ENCODE measurements at places on chromosomes 1 and 21. TPM values are rescaled to one million over a fixed set of nuclear protein-coding genes. Genes with fewer than 3 reads are reported as not detected.

The SOX13 gene
- 17.9 TPM for total RNA-seq

The LIX1L gene
- total RNA-seq: 25.6 TPM

- no peak for DNase-seq
These were observed at the start of gene FAM110D for GRCh38 chr1:26158908-26159742. FAM110D (plus strand) TSS chr1:26159079; CDS start chr1:26161292, 2,213 bp downstream.

DNA sequence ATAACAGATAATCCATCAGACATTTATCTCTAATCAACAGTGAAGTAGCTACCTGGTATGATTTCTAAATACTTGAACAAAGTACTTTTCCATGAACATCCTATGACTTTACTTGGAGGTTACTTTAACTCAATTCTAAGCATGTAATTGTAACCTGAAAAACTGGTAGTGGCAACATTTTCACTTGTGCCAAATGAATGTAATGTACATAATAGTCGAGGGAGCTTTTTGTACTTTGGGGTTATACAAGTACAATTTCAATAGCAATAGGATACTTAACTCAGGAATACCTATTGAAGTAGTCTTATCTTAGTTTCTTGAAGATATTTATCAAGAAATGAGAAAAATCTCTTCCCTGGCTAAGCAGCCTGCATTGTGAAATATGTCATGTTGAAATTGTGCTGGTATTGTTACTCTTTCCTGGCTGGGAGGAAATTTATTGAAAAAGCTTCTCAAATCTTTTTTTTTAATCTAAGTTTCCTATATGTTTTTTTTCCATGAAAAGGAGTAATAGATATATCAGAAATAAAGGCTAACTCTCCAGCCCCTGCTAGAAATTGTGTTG lies 33.7 kb upstream of the CACYBP start:
- no peak for DNase-seq

The LCE1E gene
- total RNA-seq: not detected

- DNase-seq: no peak
These were observed 571.8 kb upstream of the ADGRL2 start for GRCh38 chr1:81228926-81229325.

DNA sequence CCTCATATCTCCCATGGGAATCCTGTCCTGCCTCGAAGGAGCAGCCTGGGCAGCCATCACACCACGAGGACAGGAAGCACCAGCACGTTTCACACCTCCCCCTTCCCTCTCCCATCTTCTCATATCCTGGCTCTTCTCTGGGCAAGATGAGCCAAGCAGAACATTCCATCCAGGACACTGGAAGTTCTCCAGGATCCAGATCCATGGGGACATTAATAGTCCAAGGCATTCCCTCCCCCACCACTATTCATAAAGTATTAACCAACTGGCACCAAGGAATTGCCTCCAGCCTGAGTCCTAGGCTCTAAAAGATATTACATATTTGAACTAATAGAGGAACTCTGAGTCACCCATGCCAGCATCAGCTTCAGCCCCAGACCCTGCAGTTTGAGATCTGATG lies 8.7 kb downstream of the SLAMF8 start:
- no peak for DNase-seq

Measured in cardiac septum (tissue), 1 donor.